Vagina (tissue), 2 donors: ENCODE measurements at places on chromosomes 7 and 10.

GRCh38 chr7:107874605-107875446, 16.2 kb upstream of the DLD start:
- DNase-seq = no peak

- DNase-seq = no peak
Observed at GRCh38 chr7:19295376-19295775, 150.2 kb upstream of the FERD3L start.

DNA sequence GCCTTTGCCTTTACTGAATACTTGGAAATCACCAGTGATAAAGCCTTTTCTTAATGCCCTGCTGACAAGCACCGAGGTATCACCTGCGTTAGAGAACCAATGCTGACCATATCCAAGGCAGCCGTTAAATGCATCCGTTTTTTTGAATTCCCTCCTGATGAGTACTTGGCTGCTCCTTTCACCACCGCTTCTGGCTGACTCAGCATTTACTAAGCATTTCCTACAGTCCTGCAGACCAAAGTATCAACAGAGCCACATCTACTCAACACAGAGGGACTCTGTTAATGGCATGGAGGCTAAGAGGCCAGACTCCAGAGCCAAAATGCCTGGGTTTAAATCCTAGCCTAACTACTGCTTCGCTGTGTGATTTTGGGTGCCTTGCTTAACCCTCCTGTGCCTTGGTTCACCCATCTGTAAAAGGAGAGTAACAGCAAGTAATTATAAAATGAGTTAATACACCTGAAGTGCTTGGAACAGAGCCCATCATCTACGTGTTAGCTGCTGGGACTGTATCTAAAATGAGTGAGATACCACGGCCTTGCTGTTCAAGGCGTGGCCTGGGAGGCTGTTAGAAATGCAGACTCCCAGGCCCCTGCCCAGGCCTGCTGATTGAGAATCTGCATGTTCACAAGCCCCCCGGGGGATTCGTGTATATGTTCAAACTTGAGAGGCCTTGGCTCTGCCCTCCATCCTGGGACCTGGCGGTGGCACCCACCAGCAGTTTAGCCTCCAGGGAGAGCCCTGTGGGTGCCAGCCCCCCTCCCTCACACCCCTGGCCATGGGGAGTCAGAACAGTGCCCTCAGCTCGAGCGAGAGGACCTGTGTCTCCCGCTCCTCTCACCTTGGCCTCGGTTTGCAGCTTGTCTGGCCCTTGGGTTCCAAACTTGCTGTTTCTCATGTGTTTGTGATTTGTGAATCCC, 30.8 kb upstream of the EFCAB10 start:
- DNase-seq = no peak

DNA sequence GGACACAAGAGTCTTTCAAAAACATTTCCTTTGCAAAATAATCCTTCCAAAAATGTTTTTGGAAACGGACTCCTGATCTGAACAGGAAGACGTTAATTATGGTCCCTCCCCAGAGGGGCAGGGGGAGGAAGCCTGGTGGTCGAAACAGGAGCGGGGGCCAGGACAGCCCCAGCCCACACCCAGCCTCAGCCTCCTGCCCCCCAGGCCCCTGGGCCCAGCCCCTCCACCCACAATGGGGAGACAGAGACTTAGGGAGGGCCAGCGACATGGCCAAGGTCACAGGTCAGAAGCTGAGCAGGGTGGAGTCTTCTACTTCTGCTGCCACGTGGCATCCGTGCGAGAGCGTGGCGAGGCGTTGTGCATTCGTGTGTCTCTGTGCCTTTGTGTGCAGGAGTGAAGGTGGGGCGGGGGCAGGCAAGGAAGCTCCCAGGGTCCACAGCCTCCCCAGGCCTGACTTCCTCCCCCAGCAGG, 14.0 kb upstream of the GRIFIN start:
- DNase-seq = no peak

DNA sequence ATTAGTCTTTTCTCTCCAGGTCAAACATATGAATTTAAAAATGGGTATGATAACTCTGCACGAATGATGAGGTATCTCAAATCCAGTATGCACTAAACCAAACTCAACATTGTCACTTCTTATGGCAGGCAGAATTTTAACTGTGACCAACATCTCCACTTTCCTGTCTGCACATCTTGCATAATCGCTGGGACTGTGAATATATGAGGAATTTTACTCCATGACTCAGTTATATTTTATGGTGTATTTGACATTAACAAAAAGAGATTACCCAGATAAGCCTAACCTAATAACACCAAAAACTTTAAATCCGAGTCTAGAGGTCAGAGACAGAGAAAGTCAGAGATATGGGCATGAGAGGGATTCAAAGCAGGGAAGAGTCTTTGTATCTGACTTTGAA, 454.5 kb upstream of the SEMA3D start:
- no peak for DNase-seq

GRCh38 chr7:44327981-44328380, 2.6 kb upstream of the CAMK2B start:
- DNase-seq = no peak

- DNase-seq = no peak
Observed at GRCh38 chr10:520402-520787, 169.1 kb downstream of the DIP2C start.

DNA sequence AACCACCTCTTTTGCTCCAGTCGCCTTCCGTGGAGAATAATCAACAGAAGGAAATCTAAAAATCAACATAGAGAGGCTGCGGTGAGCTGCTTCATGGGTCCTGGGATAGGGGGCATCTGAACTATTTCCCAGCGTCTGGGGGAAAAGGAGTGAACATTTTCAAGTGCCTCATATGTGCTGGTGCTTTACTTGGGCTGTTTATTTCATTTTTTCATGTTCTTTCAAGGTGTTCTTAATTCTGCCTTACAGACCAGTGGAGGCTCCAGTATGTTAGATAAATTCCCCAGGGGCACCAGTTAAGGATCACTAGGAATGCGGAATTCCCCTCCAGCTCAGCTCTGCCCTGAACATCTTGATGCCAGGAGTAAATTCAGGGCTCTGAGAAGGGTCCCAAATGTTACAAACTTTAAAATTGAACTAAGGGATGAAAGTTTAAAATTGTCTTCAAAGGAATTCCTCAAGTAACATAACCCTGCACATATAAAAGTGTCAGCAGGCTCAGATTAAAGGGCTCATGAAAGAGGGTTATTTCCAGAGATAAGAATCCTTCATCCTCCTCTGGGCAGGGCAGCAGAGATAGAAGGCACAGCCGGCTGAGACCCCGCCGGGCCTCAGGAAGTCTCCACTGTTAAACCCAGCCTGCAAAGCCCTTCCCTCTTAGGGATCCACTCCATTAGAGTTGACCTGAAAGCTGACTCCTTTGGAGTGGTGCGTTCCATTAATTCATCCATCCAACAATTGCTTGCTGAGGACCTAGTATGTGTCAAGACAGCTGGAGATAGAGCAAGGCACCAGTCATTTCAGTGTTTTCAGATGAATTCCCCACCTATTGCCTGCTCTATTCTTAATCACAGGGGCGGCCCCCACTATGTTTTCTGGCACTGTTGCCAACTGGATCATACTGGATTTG, 345.8 kb downstream of the KCNMA1 start:
- DNase-seq = no peak

DNA sequence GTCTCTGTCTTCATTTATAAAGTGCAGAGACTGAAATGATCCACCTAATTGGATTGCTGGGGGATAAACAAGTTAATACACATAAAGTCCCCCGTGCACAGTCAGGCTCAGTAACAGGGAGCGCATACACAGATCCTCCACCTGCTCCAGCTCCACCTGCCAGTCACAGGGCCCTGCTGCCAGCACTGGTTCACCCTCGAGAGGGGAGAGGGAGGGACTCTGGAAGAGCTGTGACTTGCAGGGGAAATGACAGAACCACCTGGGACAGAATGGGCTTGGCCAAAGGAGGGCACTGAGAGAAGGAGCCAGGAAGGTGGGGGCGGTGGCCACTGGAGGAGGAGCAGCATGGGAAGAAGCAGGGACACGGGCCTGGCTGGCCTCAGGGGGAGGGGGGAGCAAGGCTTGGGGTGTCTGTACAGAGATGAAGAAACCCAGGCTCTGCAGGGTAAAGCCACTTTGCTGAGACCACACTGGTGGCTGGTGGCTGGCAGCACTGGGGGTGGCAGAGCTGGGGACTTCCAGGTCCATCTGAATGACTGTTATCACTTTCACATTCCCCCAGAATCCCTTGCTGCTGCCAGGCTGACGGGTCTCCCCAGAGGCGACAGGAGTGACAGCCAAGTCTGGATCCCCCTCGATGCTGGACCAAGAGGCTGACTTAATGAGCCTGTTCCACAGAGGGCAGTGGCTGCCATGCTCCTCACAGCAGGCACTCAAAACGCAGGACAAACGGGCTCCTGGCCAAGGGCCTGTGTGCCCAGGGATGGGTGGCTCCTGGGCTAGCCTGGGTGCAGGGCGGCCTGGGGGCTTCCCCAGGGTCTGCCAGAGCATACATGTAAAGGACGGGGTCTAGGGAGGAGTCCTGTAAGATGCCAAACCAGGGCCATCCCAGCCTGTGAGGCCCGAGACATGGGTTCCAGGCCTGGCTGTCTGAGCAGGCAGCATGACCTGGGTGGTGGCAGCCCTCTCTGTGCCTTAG, 151.1 kb downstream of the SH3PXD2A start:
- DNase-seq = no peak

GRCh38 chr7:17617857-17618651, 319.6 kb downstream of the AHR start:
- DNase-seq = no peak

GRCh38 chr7:37719077-37719476, 35.5 kb downstream of the GPR141 start:
- no peak for DNase-seq

GRCh38 chr7:138352570-138353461, 107.2 kb upstream of the TRIM24 start:
- no peak for DNase-seq

GRCh38 chr7:418636-419280, 100.9 kb downstream of the PDGFA start:
- DNase-seq = no peak

GRCh38 chr10:79930751-79931150, 18.2 kb downstream of the SFTPD start:
- DNase-seq = no peak

DNA sequence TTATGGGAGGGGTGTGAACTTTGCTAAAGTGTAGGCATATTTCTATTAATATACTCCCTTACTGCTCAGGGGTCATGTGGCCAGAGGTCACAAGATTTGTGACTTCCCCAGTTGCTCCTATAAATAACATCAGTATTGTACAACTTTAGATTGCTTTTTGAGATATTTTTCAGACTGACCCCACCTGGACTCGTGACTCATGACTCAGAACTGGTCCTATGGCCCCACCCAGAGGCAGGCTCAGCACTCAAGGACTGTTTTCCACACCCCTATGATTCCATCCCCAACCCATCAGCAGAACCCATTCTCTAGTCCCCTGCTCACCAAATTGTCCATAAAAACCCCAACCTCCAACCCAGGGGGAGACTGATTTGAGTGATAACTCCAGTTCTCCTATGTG, 2.7 kb upstream of the CUL2 start:
- no peak for DNase-seq

DNA sequence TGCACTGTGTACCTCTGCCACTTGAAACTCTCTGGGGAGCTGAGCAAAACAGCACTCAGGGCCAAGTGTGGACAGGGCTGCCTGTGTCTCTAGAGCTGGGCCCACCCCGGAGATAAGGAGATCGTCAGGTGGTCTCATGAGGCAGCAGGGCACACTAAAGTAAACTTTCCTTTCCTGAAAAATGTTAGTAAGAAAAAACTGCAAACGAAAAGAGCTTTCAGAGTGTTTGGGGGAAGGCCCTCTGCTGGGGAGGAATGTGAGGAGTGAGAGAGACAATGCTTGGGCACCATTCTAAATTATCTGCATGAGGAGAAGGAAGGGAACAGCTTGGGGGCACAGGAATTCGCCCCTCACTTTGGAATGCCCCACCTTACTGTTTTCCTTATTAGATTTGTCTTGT, 127.7 kb downstream of the ATXN7L1 start:
- no peak for DNase-seq

GRCh38 chr7:117349570-117349969, 26.7 kb upstream of the WNT2 start:
- no peak for DNase-seq

GRCh38 chr7:138137423-138138171, 61.3 kb downstream of the AKR1D1 start:
- no peak for DNase-seq

- DNase-seq = no peak
Observed at GRCh38 chr7:148334441-148334956, 256.1 kb upstream of the C7orf33 start.

- no peak for DNase-seq
Observed at GRCh38 chr10:62056219-62056618, 154.7 kb downstream of the ARID5B start.

DNA sequence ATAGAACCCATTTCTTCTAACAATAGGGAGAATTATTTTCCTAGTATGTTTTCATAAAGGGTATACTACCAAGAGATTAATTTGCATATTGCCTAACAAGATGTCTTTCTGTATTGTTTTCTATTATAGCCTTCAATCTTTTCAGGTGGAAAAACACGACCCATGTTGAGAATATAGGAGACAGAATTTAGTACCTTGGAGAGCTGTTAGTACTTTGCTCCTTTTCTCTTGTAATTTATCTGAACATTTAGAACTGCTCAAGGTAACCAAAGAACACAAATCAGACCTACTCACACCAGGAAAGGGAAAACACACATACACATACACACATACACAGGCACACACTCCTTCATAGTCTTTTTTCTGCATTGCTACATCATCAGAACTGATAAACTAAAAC, 7.8 kb upstream of the TRDMT1 start:
- DNase-seq = no peak

- no peak for DNase-seq
Observed at GRCh38 chr10:97612386-97612785, 20.9 kb downstream of the MORN4 start.

- peak; percentile 54 for DNase-seq
Observed at GRCh38 chr10:89390476-89391225, 1.8 kb upstream of the IFIT1 start.

DNA sequence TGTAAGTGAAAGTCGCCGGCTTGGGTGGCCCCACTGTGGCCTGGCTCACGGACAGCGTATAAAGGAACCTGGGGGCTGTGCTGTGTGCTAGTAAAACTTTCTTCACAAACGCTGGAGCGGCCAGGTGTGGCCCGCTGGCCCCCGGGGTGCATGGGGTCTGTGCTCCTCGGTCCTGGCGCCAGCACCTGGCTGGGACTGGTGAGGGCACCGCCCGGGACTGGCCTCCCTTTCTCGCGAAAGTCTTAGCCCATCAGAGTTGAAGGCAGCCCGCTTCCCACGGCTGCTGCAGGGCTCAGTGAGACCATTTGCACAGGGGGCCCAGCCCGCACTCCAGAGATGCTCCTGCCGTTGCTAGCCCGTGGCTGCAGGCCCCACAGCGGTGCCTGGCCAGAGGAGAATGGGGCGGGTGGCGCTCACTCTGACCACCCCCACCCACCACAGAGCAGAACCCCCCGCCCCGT, 5.8 kb downstream of the PWWP2B start:
- no peak for DNase-seq

- no peak for DNase-seq
Observed at GRCh38 chr10:104259999-104260774, 5.5 kb downstream of the GSTO1 start.
